ENCODE measurements at places on chromosomes 2 and 18.

DNA sequence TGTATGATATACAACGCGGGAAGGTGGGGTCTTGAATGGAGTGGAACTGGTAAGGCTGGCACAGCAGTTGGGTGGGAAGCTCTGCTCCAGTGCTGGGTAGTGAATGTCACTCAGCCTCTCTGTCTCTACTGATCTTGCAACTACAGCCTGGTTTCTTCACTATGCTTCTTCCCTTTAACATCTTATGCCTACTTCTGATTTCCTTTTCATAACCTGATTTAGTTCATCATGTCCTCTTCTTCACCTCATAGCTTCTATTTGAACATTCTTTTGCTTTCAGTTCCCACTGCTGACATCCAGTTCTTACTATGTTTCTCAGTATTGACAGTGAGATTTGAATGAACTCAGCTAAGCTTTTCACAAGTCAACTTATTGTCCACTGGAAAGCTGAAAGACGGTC, 286.2 kb downstream of the ARL6IP6 start:
- DNase-seq, result no peak

DNA sequence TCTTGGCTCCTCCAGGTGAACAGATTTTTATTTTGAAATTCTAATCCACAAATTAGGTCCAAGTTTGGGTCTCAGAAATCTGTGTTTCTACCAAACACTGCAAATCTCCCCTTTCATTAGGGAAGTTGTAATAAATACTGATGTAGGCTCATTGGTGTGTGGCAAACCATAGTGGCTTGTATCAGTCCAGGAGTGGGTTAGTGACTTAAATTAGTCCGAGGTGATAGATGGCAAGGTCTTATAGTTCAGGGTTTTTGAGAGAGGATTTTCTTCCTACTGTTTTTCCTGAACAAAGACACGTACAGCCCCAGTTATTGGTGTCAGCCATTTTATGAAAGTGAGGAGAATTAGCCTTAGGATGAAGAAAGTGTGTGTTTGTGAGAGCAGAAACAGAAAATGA, 74.6 kb downstream of the RPRM start:
- no peak for DNase-seq

DNA sequence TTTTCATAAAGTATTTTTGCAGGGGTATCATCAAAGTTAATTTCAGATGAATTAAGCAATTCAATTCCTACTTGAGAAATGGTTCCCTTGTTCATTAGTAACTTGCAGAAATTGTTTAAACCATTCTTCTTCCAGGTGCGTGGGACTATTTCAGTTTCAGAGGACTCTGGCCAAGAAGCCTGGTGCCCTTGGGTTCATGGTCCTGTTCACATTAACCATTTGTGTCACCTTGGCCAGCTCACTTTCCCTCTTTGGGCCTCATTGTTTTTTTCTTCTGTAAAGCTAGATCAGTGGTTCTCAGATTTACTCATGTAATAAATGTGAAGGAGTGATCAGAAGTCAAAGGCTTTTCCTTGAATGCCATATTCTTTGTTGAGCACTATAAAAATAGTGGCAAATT, 112.4 kb upstream of the BZW1 start:
- no peak for DNase-seq

DNA sequence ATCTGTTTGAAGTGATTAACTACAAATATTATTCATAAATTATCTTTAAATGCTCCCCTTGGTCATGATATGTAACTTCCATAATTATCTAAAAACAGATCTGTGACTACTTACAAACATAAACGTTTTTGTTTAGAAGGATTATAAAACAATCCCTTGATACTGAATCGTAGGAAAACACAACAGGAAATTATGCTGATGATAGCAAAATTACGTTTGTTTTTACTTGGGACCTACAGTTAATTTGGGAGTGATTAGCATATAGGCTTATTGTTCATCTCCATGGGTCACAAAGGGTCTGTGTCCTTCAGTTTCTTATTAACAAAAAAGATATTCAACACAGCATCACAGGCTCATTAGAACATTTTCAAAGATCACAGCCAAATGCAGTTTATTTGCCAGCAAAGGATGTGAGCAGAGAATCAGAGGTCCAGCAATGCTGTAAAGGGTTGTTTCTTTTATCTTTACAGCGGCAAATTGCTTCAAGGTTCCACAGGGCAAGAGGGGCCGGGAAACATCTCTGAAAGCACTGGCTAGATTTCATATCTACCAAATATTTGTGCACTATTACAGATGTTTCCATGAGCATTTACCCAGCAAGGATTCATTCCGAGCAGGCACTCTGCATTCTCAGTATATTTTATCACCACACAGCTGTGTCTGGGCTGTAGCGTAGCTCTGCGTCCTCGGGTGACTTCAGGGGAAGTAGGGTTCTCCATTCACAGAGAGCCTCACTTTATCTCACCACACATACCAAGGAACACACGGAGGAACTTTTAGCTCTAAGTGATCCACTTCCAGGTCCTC, 4.1 kb downstream of the CCDC195 start:
- no peak for DNase-seq

- no peak for DNase-seq
Observed at GRCh38 chr2:221529943-221530652, 42.0 kb downstream of the EPHA4 start.

GRCh38 chr18:62664414-62664813, 50.9 kb upstream of the PHLPP1 start:
- no peak for DNase-seq

DNA sequence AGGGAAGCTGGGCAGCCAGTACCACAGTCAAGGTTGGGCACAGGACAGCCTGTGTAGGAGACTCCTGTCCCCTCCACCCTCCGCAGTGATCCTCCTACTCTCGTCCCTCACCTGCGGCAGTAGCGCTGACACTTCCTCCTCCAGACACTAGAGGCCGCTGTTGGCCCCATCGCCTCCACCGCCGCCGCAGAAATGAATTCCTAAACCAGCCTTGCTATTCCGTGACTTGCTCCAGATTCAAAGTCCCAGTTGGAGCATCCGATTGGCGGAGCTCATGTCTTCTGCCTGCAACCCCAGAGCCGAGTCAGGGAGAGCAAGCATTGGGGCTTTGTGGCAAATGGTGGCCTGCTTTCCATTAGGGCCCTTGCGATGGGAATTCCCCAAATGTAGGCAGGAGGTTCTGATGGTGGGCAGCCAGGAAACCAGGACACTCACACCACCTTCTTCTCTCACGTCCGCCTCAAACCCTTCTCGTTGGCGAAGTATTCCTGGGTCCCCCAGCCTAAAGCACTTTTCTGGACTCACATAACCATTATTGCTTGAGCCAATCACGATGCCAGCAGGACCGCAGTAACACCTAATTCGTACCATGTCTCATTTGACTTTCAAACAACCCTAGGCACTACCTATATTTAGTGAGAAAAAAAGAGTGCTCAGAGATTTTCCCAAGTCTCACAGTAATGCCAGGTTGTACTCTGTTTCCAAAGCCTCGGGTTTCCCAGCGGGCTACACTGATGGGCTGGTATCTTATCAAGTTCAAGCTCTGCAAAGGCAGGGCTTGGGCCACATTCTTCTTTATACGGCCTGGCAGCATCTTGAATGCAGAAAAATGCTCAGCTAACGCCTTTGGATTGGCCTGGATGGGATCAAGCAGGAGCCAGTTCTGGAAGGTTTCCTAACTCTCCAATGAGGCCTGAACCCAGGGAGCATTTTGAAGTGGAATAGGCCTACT, 1.2 kb upstream of the DNAJB2 start:
- peak; percentile 58 for DNase-seq

DNA sequence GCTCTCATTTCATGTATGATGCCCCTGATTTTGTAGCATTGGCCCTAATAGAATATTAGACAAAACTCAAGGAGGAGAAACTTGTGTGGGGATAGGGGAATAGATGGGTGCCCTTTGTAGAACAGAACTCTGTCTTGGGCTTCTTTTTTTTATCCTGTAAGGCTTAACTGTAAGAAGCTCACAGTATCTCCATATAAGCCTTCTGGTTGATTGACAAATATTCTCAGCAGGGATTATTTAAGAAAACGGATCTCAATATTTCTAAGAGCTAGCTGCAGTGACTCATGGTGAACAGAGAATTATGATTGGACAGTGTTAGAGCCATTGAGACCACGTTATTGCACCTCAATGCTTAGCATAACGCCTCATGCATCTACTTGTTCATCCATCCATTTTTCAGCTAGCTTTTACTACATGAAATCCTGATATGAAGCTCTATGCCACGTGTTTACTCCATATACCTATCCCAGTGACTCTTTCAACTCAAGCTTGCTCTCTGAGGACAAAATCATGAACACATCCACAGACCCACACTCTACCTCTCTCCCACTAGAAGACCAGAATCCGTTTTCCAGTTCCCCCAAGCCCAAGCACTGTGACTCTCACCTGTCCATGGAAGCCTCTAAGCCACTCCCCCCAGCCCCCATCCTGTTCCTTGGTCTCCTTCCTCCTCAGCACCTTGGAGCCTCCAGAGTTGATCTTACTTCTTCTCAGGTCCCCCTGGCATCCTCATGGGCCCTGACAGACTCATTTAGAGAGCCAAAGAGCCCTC, 99.2 kb downstream of the BCL2L11 start:
- DNase-seq, result no peak

DNA sequence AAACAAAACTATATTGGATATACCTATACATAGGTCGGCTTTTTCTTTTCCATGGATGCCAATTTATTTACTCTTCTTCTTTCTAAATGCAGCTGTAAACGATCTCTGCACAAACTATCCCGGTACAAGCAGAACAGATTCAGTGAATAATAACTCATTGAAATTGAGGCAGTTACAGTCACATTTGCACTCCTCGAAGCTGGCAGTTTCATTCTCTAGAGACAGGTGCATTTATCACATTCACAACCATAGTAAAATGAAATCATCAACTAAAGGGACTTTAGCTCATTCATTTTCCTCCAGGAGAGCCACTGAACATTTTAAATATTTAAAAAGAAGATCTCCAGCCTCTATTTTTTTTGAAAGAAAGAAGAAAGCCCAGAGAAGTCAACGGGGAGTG, 551.7 kb downstream of the LRP1B start:
- DNase-seq, result no peak

- no peak for DNase-seq
Observed at GRCh38 chr2:105675841-105676240, 68.9 kb upstream of the NCK2 start.

DNA sequence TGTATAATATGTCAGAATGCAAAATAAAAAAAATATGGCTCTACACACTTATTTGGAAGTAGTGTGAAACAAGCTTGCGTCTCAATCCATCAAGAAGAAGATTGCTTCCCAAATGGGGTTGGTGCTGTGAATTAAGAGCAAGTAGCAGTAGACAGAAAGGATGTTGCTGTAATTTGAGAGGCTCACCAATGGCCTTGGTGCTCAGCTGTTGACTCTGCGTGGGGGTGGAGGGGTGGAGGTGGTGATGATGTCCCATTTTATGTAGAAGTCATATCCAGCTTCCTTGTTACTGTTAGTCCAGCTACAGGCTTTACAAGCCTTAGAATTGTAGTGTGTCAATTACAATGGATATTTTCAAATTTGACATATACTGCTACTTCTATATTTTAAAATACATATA, 223.4 kb upstream of the RND3 start:
- no peak for DNase-seq

GRCh38 chr18:8496186-8496585, 113.1 kb upstream of the RAB12 start:
- no peak for DNase-seq

- DNase-seq, result no peak
Observed at GRCh38 chr2:190970873-190971506, 43.0 kb downstream of the STAT1 start.

- DNase-seq, result no peak
Observed at GRCh38 chr2:165253178-165253577, 14.0 kb downstream of the SCN2A start.

- DNase-seq, result peak; percentile 46
Observed at GRCh38 chr2:44955593-44956392, 14.3 kb downstream of the SIX3 start.

DNA sequence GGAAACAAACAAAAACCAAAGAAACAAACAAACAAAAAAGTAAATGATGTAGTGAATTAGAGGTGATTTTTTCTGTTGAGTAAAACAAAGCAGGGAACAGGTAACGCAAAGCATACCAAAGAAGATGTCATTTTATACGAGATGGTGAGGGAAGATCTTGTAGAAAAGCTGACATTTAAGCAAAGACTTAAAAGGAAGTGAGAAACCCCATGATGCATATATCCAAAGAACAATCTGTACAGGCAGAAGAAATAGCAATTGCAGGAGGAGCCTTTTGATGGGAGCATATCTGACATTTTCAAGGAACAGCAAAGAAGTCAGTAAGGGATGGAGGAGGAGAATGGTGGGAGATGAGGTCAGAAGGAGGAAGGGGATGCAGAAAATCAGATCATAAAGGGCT, 63.0 kb downstream of the KIDINS220 start:
- no peak for DNase-seq

DNA sequence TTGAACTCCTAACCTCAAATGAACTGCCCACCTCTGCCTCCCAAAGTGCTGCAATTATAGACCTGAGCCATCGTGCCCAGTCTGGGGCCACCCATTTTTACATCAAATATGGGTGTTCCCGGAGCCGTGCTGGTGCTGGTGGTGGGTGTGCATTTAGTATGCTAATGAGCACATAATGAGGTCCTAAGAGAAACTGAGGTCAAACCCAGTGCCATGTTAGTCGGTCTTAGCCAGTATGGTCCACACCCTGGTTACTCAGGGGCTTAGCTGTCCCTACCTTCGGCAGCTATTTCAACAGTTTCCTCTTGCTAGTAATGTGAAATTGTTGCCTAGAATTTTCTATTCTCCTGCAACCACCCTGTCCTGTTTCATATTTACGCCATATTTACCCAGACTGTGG, 38.4 kb upstream of the FZD5 start:
- DNase-seq, result no peak

- DNase-seq, result no peak
Observed at GRCh38 chr2:77520641-77521547, 1.3 kb downstream of the LRRTM4 start.

- DNase-seq, result no peak
Observed at GRCh38 chr18:23397907-23398306, 55.2 kb upstream of the RIOK3 start.

DNA sequence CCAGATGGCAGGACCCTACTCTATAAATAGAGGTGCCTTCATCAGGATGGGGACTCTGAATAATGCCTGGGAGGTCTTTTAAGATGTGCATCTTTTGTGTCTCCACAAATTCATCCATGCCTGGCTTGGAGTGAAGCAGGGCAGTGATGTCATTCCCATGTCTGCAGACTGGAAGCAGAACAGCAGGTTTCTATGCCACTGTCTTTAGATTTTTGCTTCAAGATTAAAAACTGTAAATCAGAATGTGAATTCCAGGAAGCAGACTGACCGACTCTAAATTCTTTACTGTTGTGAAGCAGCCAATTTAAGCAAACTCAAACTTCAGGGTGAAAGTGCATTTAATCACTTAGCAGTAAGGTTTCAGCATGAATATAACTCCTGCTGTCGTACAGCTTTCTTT, 159.3 kb downstream of the SCG2 start:
- no peak for DNase-seq
